Epithelial cell of esophagus (primary cell): ENCODE measurements at places on chromosomes 1 and 21.
A peak's percentile ranks its signal among the peaks of the same experiment; 100 is the strongest.

DNA sequence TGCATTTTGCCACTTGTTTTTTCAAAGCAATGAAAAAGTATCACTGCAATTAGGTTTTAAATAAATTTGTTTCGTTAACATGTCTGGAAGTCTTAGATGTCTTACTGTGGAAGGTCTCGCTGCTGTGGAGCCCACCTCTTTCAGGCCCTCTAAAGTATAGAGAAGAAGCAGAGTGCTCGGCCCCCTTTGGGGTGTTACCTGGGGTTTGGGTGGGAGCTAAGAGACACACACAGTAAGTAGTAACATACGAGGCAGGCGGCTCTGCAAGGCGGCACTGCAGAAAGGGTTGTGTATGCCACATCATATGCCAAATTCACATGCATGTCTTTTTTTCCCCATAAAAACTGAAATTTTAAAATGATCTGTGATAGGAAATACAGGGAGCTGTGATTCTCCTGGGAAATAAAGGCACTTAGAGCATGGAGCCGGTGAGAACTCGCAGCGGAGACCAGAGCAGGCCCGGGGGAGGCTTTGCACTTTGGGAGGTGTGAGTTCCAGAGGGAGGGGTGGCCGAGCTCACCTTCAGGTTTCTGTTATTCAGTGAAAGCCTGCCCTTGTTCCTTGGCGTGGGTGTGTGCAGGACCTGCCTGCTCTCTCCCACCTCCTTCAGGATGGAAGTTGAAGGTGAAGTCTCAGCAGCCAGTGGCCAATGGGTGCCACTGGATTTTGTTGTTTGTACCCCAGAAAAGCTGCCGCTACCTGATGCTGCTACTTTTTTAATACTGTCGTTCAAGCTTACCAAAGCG lies 35.7 kb upstream of the PWP2 start:
- no peak for DNase-seq

- no peak for DNase-seq
Observed at GRCh38 chr1:223878598-223879325, 33.0 kb upstream of the TP53BP2 start.

- peak; percentile 94 for DNase-seq
Observed at GRCh38 chr1:85297855-85298629, 21.6 kb upstream of the BCL10 start.

DNA sequence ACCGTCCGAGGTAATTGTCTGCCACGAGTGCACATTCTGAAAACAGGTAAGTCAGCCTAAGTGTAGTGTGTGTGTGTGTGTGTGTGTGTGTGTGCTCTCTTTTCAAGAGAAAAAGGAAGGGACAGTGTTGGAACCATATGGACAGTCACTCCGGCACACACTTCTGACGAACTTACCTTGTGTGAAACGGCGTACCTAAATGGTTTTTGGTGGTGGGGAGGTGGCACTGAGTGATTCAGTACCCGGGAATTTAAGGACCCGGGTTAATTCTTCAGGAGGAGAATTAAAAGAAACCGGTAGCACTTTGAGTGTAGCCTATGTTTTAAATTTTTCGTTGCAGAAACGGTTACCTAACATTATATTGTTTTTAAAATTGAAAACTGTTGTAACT lies 286 bp downstream of the ODR4 start:
- DNase-seq, result no peak

DNA sequence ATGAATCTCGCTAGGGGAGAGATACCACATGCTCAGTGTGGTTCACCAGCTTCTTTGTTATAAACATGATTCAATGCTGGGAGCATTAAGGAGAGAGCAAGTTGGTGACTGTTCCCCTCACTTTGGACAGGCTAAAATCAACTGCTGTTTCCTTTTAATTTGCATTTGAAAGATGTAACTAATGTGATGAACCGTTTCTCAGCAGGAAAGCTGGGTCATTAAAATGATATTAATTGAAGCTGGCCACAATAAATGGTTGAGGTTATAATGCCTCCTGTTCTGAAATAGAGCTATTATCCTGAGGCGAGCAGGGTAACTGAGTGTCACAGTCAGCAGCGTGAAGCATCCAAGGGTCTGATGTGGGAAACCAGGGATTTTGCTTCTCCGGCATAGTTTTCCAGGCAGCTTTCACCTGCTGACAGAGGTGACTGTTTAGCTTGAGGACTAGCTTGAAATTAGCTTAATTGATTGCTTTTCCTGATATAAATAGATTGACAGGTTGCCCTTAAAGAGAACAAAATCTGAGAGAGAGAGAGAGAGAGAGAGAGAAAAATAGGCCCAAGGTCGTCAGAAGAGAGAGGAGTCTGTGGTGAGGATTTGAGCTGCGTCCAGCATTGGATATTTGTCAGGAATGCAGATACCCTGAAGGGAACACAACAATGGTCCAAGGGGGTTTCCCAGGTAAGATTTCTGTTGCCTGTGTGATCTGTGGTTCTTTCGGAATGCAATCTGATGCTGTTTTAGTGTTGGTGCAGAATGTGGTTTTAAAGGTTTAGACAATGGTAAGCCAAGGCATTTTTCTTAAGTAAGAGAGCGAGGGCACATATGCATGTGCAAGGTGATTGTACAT lies 209.7 kb downstream of the PATJ start:
- peak; percentile 53 for DNase-seq

DNA sequence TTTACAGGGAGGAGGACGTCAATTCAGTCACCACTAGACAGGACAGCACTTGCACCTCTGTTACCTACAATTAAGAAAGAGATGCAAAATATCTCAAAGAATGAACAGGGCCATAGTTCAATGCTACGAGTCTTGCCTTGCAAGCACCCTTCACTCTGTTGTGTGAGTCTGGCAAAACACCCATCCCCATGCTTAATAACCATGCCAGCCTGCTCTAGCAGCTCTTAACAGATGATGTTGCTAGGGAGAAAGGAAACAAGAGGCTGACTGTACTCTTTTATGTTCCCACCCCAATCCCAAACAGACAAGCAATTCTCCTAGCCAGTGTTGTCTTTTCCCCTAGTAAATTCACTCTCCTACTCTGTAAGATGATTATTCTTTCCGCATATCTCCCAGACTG lies 5.3 kb downstream of the CBR1 start:
- DNase-seq, result peak; percentile 42

DNA sequence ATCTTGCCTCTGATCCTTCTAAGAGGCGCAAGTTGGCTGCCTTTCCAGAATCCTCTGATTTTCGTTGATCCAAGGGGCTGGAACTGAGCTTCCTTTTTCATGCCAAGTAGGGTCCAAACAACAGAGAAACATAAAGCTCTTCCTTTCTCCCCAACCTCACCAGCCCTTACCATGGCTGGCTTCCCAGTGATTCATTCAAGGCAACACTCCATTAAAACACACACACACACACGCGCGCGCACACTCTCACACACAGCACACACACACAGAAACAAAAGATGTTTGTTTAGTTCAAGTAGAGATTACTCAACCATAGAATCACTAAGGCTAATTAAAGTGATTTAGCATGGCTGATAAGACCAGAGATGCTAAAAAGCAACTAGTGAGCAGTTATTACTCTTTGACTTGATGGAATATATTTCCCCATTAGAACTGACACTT lies 13.0 kb upstream of the GUCA2A start:
- DNase-seq, result peak; percentile 67

DNA sequence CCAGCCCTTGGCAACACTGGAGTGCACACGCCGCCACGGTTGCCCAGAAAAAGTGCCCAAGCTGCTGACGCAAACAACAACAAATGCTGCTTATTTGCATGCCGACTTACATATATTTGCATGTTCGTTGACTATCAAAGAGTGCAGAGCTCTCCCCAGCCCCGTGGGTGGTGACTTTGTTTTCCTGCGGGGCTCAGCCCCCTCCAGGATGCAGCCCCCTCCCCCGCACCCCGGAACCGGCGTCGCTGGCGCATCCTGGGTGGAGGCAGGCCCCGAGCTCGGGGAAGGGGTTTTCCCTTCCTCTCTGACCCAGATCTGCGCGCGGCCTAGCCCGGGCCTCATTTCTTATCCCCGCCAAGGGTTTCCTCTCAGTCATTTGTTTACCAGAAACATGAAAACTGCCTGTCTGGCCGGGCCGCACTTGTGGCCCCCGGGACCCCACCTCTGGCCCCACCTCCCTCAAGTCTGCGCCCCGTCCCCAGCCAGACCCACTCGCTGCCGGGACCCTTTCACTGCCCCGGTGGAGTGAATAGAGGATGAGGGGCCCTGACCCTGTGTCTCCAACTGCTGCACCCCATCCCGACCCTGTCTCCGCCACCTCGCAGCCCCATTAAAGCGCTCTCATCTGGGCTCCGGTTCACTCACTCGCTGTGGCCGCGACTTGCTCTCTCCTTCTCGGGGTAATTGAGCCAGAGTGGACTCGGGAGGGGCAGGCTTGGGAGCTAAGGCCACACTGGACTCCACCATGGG lies 5.5 kb downstream of the TNFRSF25 start:
- DNase-seq, result no peak

DNA sequence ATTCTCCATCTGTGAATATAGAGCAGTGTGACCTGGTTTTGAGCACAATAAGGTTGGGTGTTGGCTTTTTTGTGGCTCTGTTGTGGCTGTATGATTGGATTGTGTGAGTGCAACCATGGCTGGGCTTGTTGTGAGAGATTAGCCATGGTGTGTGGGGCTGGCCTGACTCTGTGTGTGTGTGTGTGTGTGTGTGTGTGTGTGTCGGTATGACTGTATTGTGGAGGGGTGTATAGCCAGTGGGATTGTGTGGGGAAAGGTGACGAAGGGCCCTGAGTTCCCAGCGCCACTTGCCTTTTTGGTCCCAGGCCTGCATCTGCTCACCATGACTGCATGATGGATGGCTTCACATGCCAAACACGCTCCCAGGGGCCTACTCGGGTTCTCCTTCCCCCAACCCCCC lies 5.9 kb upstream of the SLC6A9 start:
- DNase-seq, result no peak

DNA sequence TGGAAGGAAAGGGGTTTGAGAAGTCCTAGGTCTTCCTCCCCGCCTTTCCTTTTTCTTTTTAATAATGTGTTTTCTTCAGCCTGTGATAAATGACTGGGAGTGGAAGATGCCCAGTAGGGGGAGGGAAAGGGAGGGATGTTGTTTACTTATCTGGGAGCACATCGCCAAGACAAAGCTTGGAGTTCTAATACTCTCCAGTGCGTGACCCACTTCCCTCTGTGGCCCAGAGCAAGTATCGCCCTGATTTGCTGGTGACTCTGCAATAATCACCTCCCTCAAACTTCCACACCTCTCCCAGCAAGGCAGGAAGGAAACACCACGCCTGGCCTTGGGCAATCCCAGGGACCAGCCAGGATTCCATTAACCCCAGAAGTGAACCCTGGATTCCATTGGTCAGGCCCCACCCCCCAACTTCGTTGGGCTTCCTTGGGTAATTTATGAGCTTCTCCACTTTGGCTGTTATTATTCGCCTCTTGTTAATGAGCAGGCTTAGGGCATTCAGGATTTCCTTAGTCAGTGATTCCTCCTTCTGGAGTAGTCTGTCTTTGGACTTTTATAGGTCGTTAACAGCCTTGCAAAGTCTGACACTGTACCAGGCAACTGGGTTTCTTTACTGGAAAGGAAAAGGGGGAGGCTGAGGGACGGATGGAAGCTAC lies 24.3 kb upstream of the GRHL3 start:
- DNase-seq, result peak; percentile 92

- peak; percentile 40 for DNase-seq
Observed at GRCh38 chr1:44590475-44590874, 83.8 kb downstream of the TMEM53 start.

DNA sequence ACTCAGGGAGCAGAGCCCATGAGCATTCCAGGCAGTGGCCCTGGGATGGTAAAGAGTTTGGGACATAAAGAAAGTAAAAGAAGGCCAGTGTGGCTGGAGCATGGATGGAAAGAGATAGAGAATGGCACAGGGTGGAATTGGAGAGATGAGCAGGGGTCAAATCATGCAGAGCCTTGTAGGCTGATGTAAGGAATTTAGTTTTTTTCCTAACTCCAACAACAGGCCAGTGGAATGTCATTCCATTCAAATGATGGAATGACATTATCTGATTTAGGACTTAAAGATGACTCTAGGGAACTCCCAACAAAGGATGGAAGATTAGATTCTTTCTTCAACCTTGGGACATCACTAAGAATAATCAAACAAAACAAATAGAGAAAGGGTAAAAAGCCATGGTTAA lies 12.8 kb upstream of the S100A2 start:
- DNase-seq, result no peak

DNA sequence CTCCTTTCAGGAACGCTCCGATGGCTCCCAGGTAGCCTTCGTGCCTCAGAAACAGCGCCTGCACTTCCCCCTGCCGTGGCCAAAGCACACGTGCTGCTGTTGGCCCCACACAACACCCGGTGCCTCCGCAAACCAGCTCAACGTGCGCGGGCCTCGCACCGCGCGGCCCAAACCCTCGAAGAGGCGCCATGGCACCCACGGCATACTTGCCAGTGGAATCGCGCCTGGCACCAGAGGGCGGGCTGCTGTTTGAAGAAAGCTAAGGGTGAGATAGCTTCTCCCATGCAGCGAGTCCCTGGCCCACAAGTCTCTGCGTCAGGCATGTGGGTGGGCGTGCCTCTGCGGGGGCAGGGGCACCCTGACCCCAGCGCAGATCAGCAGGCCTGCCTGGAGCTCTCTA lies 7.9 kb downstream of the PANK4 start:
- no peak for DNase-seq

DNA sequence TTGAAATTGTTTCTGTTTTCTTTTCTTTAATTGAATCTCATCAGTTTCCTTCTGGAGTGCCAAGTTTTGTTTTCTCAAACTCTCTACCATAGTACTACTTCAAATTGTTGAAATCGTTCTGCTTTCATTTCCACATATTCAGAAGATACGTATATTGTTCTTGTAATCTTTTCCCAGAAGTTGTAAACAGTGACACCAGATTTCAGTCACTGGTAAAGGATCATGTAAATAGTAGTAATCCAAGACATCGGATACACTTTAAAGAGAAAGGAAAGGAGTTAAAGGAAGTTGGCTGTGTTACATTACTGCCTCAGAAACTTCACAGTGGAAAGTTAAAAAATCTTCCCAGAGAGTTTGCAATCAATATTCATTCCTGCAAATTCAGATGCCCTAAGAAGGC lies 67.5 kb downstream of the RGL1 start:
- no peak for DNase-seq

- DNase-seq, result no peak
Observed at GRCh38 chr1:181106022-181106312, 17.5 kb downstream of the IER5 start.

GRCh38 chr21:31663584-31664249 lies 4.2 kb downstream of the SOD1 start:
- no peak for DNase-seq

GRCh38 chr1:3068564-3069431 lies at the start of gene PRDM16:
Gene PRDM16 (plus strand): TSS chr1:3069203. CDS start chr1:3069260, 57 bp downstream.
- DNase-seq, result peak; percentile 65

DNA sequence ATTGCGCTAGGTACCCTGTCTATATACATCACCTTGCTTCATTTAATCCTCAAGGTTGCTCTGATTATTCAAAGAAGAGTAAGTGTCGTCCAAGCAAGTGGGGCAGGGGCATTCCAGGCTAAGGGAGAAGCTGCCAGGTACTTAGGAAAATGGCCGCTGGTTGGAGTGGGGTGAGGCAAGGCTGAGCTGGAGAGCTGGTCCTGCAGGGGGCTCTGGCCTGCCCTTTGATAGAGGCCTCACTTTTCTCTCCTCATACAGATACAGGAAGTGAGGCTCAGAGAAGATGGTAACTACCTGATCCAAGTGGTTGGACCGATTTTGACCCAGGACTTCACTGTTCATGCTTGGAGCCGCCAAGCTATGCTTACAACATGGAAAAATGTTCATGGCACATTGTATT lies 86.9 kb upstream of the ZBTB40 start:
- DNase-seq, result no peak
